ENCODE measurements at places on chromosomes 2 and 18. TPM values are rescaled to one million over a fixed set of nuclear protein-coding genes. Genes with fewer than 3 reads are reported as not detected.
A peak's percentile ranks its signal among the peaks of the same experiment; 100 is the strongest.

DNA sequence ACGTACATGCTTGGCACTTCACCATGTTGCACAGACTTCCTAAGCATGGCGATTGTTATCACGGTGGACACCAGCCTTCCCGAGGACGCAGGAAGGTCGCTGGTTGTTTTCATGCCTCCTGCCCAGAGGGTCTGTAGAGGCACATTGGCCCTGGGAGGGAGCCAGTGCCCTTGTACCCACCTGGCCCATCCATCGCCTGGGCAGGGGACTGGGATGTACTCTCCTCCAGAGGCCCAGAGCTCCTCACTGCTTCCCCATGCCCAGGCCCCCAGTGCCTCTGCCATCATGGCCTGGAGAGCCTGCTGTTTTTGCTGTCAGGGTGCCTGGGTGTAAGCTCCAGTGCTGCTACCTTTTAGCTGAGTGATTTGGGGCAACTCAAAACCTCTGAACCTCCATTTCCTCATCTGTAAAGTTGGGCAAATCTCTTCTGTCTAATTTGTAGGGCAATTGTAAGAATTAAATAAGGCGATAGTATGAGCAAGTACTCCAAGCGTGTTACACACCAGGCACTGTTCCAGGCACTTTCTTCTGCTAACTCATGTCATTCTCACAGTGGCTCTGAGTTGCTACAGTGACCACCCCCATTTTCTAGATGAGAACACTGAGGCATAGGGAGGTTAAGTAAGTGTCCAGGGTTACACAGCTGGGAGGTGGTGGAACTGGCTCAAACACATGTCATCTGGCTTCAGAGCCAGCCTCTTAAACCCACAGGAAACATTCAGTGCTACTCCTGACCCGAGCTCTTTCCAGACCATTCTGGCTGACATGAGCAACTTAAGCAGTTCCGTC, 45.3 kb downstream of the GREB1 start:
- H3K4me3 ChIP-seq: no peak overlapping the region
- DNase-seq: no peak
- peaks cover 22% of the 10 kb centered on the region for H3K4me1 ChIP-seq
- no peak overlapping the region for H3K27ac ChIP-seq
- peaks cover 7% of the 10 kb centered on the region for H3K36me3 ChIP-seq
- peaks cover 13% of the 10 kb centered on the region for H3K27me3 ChIP-seq

- no peaks in the 10 kb centered on the region for H3K36me3 ChIP-seq
- peaks cover 2% of the 10 kb centered on the region for H3K27me3 ChIP-seq
- no peak for DNase-seq
- no peak overlapping the region for H3K4me3 ChIP-seq
- H3K27ac ChIP-seq: no peak overlapping the region
- H3K4me1 ChIP-seq: peaks cover 6% of the 10 kb centered on the region
These were observed 104.2 kb upstream of the MAP4K3 start for GRCh38 chr2:39541011-39541930.

GRCh38 chr2:232525791-232526371, at the start of gene CHRND:
TSS of gene CHRND (plus strand) at chr2:232526160. CDS start at chr2:232526216, 56 bp downstream.
- peaks cover 10% of the 10 kb centered on the region for H3K27me3 ChIP-seq
- H3K27ac ChIP-seq: peak within 1 kb of the TSS; percentile 43
- no peak within 1 kb of the TSS for H3K4me3 ChIP-seq

DNA sequence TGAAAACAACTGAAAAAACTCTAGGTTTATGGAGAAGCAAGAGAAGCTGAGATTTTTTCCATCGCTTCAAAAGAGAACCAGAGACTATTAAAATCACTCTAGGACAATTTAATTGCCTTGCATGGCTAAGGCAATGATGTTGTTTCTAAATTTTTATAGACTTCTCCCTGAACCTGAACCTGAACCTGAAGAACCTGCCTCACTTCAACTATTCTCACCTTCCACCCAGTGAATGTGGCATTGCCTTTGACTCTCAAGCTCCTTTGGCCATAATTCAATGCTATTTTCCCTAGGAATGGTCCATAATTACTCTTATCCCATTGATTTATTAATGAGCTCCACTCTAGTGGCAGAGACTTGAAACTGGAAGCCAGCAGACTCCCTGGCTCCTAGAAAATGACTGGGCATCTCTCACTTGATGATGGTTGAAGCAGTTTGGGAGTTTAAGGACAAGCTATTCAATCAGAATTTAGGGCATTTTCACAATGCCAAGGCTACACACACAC, 303.8 kb upstream of the UBE2E3 start:
- H3K27me3 ChIP-seq: no peaks in the 10 kb centered on the region
- peaks cover 23% of the 10 kb centered on the region for H3K4me1 ChIP-seq
- no peak for DNase-seq
- H3K27ac ChIP-seq: no peak overlapping the region
- H3K4me3 ChIP-seq: no peak overlapping the region

DNA sequence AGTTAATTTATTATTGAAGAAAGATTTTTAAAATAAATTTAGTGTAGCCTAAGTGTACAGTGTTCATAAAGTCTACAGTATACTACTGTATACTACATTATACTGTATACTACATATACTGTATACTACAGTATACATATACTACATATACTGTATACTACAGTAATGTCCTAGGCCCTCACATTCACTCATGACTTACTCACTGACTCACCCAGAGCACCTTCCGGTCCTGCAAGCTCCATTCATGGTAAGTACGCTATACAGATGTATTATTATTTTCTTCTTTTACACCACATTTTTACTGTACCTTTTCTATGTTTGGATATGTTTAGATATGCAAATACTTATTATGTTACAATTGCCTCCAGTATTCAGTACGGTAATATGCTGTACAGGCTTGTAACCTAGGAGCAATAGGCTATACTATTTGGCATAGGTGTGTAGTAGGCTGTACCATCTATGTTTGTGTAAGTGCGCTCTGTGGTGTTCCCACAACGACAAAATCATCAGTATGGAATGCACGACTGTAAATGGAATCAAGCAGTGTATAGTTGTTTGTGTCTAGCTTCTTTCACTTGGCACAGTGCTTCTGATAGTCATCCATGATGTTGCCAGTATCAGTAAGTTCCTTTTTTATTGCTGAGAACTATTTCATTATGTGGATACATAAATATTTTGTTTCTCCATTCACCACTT, 245.7 kb downstream of the MTX2 start:
- H3K27ac ChIP-seq: no peak overlapping the region
- DNase-seq: no peak
- H3K36me3 ChIP-seq: no peaks in the 10 kb centered on the region
- no peaks in the 10 kb centered on the region for H3K27me3 ChIP-seq
- no peak overlapping the region for H3K4me3 ChIP-seq

GRCh38 chr2:231693956-231694355, 14.4 kb upstream of the PTMA start:
- peak overlapping the region; percentile 59 for H3K27ac ChIP-seq
- H3K36me3 ChIP-seq: no peaks in the 10 kb centered on the region
- H3K4me1 ChIP-seq: no peaks in the 10 kb centered on the region

GRCh38 chr2:102208774-102209173, 22.0 kb downstream of the IL1RL2 start:
- no peaks in the 10 kb centered on the region for H3K4me1 ChIP-seq
- H3K4me3 ChIP-seq: no peak overlapping the region
- H3K27ac ChIP-seq: no peak overlapping the region
- H3K27me3 ChIP-seq: no peaks in the 10 kb centered on the region
- no peaks in the 10 kb centered on the region for H3K36me3 ChIP-seq

GRCh38 chr2:176189681-176190641, 1.5 kb downstream of the HOXD1 start:
- DNase-seq: no peak
- H3K27ac ChIP-seq: no peak overlapping the region
- H3K4me1 ChIP-seq: no peaks in the 10 kb centered on the region
- H3K27me3 ChIP-seq: peaks cover 16% of the 10 kb centered on the region
- H3K4me3 ChIP-seq: no peak overlapping the region

GRCh38 chr2:110157153-110157793, 41.7 kb upstream of the MALL start:
- no peaks in the 10 kb centered on the region for H3K4me1 ChIP-seq
- no peak overlapping the region for H3K4me3 ChIP-seq
- no peaks in the 10 kb centered on the region for H3K27me3 ChIP-seq
- H3K36me3 ChIP-seq: peaks cover 12% of the 10 kb centered on the region
- H3K27ac ChIP-seq: no peak overlapping the region
- no peak for DNase-seq

GRCh38 chr2:190999058-190999457, 14.9 kb downstream of the STAT1 start:
- H3K36me3 ChIP-seq: peaks cover 8% of the 10 kb centered on the region
- H3K27me3 ChIP-seq: no peaks in the 10 kb centered on the region
- H3K4me3 ChIP-seq: no peak overlapping the region
- no peak for DNase-seq
- H3K4me1 ChIP-seq: no peaks in the 10 kb centered on the region
- no peak overlapping the region for H3K27ac ChIP-seq

GRCh38 chr18:45156946-45157345, 458.3 kb upstream of the SLC14A2 start:
- no peak for DNase-seq
- no peaks in the 10 kb centered on the region for H3K27me3 ChIP-seq
- peaks cover 10% of the 10 kb centered on the region for H3K4me1 ChIP-seq
- H3K4me3 ChIP-seq: no peak overlapping the region
- H3K27ac ChIP-seq: no peak overlapping the region

DNA sequence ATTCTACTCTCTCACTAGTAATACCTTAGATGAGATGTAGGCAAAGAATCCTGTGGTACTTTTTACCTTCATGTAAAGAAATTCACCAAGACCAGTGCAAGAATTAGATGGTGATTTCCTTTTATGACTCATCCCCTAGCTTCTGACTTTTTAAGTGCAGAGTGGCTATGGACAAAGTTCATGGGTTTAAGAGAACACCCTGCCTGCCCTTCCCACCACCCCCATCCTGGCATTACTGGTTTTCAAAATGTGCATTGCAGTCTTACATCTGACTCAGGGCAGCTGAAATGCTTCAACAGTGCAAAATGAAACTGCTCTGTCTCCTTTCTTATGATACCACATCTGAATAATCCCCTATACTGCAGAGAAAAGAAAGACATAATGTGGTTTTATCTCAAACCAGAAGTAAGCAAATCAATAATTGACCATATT, 22.6 kb downstream of the MAIP1 start:
- no peaks in the 10 kb centered on the region for H3K36me3 ChIP-seq
- no peak for DNase-seq

DNA sequence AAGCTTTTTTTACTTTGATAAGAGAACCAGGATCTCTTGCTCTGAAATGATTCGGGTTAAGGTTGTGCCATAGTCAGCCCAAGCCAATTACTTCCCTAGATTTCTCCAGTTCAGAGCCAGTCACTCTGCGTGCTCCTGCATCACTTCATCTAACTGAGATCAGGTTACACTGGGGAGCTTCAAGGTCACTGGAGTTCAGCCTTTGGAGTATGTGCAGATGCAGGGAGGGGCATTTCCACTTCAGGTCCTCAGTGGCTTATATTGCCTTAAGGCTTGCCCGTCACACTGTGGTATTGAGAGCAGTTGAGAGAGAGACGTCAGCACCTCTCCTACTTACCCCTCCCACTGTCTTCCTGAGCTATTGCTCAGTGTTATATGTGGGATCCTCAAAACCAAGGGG, 317.8 kb downstream of the EPHA4 start:
- peak; percentile 12 for DNase-seq
- H3K27ac ChIP-seq: no peak overlapping the region
- no peak overlapping the region for H3K4me3 ChIP-seq
- H3K4me1 ChIP-seq: peaks cover 4% of the 10 kb centered on the region
- no peaks in the 10 kb centered on the region for H3K36me3 ChIP-seq
- peaks cover 3% of the 10 kb centered on the region for H3K27me3 ChIP-seq

DNA sequence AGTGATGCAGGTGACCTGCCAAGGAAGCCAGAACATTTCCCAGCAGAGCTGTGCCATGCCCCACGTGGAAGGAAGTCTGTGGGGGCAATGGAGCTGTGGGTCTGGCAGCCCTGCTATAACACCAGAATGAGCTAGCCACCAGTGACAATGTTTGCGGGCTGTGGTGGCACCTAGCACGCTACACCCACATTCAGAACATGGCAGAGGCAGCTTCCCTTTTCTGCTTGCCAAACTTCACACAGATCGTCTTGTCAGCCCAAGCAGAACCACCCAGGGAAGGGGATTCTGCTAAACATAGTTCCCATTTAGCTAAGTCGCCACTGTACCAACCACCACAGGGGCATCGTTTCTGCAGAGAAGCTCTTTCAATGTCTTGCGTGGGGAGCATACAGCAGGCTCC, 27.0 kb upstream of the CCDC93 start:
- no peak overlapping the region for H3K4me3 ChIP-seq
- H3K36me3 ChIP-seq: no peaks in the 10 kb centered on the region
- no peaks in the 10 kb centered on the region for H3K4me1 ChIP-seq
- no peak overlapping the region for H3K27ac ChIP-seq
- DNase-seq: no peak

GRCh38 chr18:13550418-13551304, 175.7 kb downstream of the FAM210A start:
- no peak overlapping the region for H3K27ac ChIP-seq
- H3K36me3 ChIP-seq: peaks cover 6% of the 10 kb centered on the region
- DNase-seq: no peak
- no peak overlapping the region for H3K4me3 ChIP-seq
- H3K4me1 ChIP-seq: no peaks in the 10 kb centered on the region

GRCh38 chr18:37238282-37239108, 327.1 kb downstream of the CELF4 start:
- H3K4me1 ChIP-seq: no peaks in the 10 kb centered on the region
- H3K36me3 ChIP-seq: no peaks in the 10 kb centered on the region
- H3K4me3 ChIP-seq: no peak overlapping the region
- peaks cover 8% of the 10 kb centered on the region for H3K27me3 ChIP-seq
- H3K27ac ChIP-seq: no peak overlapping the region

PTRHD1 gene
- total RNA-seq: 25.2 TPM

NT5DC4 gene
- not detected for total RNA-seq

CREG2 gene
- 1.3 TPM for total RNA-seq

IL18RAP gene
- not detected for total RNA-seq

GKN1 gene
- not detected for total RNA-seq

GRB14 gene
- 0.83 TPM for total RNA-seq

AMMECR1L gene
- total RNA-seq: 25.2 TPM

PRKAG3 gene
- total RNA-seq: not detected

CHRND gene
- 2.2 TPM for total RNA-seq

TUBA3E gene
- not detected for total RNA-seq

CD207 gene
- 0.51 TPM for total RNA-seq

PIGN gene
- 10.2 TPM for total RNA-seq

All from glutamatergic neuron (in vitro differentiated cells).